ENCODE measurements at places on chromosomes 13 and 19. TPM values are rescaled to one million over a fixed set of nuclear protein-coding genes. Genes with fewer than 3 reads are reported as not detected.

Gene GPC5
- 0.19 TPM for total RNA-seq

Gene CAPN12
- total RNA-seq = 0.28 TPM

Gene GAPDHS
- not detected for total RNA-seq

Gene CACNG6
- 1.7 TPM for total RNA-seq

Gene F10
- total RNA-seq = 4.2 TPM

Gene TEX101
- not detected for total RNA-seq

Gene MED29
- total RNA-seq = 24.0 TPM

Gene SPRED3
- total RNA-seq = 3.3 TPM

Gene CGB2
- not detected for total RNA-seq

Gene RBM42
- total RNA-seq = 58.3 TPM

Gene FFAR3
- not detected for total RNA-seq

Gene CAPNS1
- 306 TPM for total RNA-seq

Gene LRP3
- total RNA-seq = 22.8 TPM

Gene SLC5A5
- total RNA-seq = not detected

Gene ZNF98
- not detected for total RNA-seq

Gene RFPL4A
- not detected for total RNA-seq

Gene OR7A17
- total RNA-seq = not detected

Gene ZNF580
- 3.8 TPM for total RNA-seq

Gene CEACAM16
- not detected for total RNA-seq

Gene ZNF649
- total RNA-seq = 6.5 TPM

Gene SAMD1
- 15.8 TPM for total RNA-seq

Gene C19orf33
- not detected for total RNA-seq

Gene HCN2
- total RNA-seq = 1.1 TPM

Gene PDE4C
- total RNA-seq = 4.2 TPM

Gene KISS1R
- not detected for total RNA-seq

Measured in regular cardiac myocyte (primary cell).